ENCODE measurements at places on chromosomes 7 and 10.
A peak's percentile ranks its signal among the peaks of the same experiment; 100 is the strongest.

DNA sequence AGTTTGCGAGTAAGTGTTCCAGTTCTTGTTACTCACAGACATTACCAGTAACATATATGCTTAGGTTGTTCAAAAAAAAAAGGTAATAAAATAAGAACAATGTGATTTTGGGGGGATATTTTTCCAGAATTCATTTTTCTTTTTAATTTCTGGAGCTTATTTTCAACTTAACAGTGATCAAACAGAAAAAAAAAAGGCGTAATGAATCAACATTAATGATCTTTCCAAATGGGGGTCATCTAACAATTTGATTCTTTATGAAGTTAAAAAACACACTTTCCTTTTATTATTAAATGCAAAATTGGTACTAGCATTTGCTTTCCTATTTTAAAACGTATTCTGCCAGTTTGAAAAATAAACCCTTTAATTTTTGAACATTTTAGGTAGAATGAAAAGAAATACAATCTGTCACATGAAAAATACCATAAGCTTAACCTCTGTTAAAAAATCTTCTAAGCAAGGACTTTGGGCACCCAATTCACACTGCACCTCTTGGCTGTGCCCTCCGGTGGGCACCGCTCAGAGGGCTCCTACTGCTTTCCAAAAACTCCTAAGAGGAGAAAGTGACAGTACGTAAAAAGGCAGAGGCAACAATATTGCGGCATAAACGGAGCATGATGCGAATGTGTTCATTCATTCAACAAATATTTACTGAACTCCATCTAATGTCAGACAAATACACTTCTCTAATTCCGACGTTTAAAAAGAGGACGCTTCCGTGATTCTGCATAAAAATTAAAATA is 32.6 kb downstream of the CNPY1 start:
- DNase-seq: no peak

GRCh38 chr10:22436526-22436892 is 91.2 kb downstream of the SPAG6 start:
- no peak for DNase-seq

DNA sequence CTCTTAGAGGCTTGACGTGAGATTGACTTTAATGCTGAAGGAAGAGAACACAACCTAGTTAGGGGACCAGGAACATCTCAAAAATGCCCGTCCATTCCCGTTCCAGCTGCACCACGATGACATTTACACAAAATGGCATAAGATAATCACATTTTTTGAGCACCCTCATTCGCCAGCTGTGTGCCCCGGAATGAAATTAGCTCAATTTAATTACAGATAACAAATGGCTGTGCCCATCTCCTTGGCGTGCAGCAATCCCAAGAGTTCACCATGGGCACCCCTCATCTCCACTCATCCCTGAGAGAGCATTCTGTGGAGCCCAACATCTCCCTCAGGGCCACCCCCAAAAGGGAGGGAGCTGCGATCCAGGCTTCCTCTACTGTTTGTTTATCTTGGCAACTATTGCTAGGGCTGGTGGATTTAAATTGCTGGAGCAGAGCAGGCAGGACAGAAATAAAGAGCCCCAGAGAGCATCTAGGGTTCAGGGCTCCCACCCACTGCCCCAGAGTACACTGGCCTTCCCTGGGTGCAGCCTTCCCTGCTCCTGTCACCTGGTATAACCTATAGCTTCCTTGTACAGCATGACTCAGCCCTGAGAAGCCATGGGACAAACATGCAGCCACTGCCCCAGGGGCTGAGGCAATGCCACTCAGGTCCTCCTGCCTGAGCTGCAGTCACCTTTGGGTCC is 263.5 kb downstream of the ZEB1 start:
- DNase-seq: no peak

DNA sequence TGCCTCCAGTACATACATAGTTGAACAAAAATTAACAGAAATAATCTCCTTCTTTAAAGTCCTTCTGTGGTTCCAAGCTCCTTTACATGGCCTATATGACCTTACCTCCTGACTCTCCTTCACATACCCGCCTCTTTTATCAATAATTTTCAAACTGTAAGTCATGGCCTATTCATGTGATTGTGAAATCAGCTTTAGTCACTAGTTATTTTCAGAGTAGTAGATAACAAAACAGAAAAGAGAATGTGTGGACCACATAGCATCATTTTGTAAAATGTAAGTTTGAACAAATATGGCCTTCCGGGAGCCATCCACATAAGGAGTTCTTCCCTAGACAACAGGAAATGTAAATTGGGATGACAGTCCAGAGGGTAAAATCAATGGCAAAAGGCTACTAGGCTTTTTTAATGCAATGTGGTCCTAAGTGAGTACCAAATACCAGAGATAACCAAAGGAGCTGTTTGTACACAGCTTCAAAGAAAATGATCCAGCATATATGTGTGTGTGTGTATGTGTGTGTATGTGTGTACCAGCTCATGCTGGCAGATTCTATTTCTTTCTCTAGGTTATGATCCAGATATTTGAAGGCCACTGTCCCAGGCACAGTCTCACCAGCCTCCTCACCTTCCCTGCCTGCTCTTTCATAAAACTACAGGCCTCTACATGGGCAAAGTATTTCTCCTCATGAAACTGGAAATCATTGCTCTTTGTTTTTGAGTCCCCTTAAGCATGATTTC is 12.3 kb upstream of the FAM133B start:
- no peak for DNase-seq

- no peak for DNase-seq
These were observed 200.0 kb downstream of the GFRA1 start for GRCh38 chr10:116073001-116073400.

GRCh38 chr10:25504306-25504705 is 329.5 kb downstream of the GPR158 start:
- DNase-seq: no peak

GRCh38 chr10:10830293-10830986 is 187.2 kb upstream of the CELF2 start:
- no peak for DNase-seq

DNA sequence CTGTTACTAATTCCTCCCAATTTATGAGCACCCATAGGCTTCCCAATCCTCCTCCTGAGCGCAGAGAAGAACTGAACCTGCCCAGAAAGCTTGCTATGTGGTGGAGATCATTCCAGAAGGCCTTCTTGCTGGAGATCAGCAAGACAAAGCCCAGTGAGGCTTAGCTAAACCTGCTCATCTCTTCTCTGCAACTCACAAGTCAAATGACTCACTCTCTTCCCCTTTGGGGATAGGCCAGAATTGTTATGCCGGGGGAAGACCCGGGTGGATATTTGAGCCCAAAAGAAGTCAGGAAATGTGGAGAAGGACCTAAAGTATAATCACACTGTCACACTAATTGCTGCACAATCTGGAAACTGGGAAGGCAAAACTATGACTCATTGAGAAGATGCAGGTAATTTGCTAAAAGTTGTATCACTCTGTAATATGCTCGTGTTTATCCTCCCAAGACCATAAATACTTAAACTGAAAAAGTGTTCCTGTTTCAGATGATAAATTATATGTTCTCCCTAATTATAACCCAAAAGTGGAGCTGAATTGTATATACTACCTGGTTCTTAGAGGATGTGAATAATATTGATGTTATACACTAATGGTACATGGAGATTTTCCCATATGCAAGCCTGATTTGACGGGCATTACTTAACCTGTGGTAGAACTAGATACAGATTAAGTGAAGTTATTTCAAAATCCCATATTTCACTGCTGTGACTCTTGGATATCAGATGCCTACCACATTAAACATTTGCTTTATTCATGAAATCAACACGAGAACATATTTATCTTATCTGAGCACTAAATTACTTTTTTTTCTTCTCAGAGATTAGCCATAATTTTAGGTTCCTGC is 6.4 kb downstream of the NEBL start:
- DNase-seq: no peak

- no peak for DNase-seq
These were observed 15.5 kb downstream of the CYTH3 start for GRCh38 chr7:6256677-6257535.

DNA sequence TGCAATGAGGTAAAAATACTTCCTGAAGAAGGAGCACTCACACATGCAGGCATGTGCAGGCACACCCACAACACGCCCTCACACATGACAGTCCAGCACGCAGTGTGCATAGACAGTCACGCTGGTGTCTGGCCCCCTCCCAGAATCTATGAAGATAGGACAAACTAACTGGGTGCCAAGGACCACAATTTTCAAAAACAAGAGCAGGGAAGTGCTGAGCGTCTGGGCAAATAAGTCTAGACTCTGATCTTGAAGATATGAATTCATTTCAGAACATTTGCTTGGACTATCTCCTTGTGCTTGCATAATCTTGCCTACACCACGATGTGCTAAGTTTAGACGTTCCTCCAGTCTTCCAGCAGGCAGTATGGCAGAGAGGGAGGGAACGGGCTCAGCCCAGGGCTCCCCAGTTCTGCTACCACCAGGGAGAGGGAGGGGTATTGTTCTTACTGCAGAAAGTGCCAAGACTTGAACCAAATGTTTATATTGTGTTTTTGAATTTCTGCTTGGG is 276.5 kb upstream of the KLF6 start:
- DNase-seq: no peak

GRCh38 chr10:22005763-22006162 is 2.2 kb upstream of the DNAJC1 start:
- no peak for DNase-seq

- no peak for DNase-seq
These were observed 594.6 kb downstream of the NXPH1 start for GRCh38 chr7:9028012-9028411.

DNA sequence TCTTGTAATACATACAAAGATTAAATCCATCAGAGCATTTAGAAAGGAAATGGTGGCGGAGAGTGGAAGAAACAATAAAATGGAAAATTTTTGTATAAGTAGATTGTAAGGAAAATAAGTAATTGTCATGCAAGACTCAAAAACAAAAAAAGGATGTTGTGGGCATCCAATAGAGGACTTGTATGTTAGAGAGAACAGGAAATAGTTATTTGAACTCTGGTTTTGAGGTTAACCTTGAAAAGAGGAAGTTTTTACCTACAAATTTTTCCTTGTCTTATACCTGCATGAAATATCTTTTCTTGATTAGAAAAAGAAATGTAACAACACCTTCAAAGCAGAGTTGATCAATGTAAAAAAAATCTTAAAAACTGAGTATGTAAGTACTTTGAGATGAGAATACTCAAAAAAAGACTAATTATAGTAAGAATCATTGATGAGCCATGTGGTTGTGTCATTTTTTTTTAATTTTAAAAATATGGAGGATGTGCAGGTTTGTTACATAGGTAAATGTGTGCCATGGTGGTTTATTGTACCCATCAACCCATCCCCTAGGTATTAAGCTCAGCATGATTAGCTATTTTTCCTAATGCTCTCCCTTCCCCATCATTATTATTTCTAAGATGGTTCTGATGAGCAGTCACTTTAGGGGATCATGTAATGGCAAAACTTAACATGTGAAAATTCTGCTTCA is 11.9 kb downstream of the TMEM106B start:
- no peak for DNase-seq

GRCh38 chr10:92208157-92208720 is 82.6 kb downstream of the CPEB3 start:
- no peak for DNase-seq

GRCh38 chr7:80139236-80139635 is 4.6 kb downstream of the GNAI1 start:
- DNase-seq: no peak

GRCh38 chr7:76397409-76398183 is 11.9 kb downstream of the SSC4D start:
- DNase-seq: peak; percentile 91

- DNase-seq: no peak
These were observed 17.7 kb upstream of the EXOC4 start for GRCh38 chr7:133234961-133235875.

DNA sequence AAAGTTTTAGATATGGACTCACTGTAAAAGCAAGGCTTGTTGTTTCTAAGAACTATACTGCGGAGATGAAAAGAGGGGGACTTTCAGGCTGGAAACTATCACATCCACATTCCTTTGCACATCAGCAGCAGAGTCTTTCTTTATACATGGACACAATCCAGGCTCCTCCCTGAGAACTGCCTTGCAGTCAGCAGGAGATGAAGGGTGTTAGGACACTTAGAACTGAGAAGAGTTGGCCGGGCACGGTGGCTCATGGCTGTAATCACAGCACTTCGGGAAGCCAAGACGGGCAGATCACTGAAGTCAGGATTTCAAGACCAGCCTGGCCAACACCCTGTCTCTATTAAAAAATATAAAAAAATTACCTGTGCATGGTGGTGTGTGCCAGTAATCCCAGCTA is 9.7 kb upstream of the GARS1 start:
- DNase-seq: no peak

GRCh38 chr10:3807928-3808496 is 23.0 kb upstream of the KLF6 start:
- DNase-seq: no peak

DNA sequence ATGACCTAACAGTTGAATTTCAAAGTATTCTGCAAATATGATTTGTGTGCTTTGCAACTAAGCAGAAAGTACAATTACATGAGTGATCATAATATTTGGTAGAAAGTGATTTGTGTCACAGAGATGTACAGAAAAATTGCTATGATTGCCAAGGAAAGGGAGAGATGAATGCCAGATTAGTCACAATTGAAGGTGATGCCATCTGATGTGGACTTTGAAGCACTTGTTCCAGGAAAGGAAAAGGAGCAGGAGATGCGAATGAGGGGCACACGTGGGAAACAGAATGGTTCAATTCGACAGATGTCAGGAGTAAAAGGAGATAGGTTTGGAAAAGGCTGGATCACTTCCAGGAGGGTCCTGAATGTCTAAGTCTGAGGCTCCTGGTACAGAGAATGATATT is 153.1 kb upstream of the LAMB4 start:
- DNase-seq: no peak

DNA sequence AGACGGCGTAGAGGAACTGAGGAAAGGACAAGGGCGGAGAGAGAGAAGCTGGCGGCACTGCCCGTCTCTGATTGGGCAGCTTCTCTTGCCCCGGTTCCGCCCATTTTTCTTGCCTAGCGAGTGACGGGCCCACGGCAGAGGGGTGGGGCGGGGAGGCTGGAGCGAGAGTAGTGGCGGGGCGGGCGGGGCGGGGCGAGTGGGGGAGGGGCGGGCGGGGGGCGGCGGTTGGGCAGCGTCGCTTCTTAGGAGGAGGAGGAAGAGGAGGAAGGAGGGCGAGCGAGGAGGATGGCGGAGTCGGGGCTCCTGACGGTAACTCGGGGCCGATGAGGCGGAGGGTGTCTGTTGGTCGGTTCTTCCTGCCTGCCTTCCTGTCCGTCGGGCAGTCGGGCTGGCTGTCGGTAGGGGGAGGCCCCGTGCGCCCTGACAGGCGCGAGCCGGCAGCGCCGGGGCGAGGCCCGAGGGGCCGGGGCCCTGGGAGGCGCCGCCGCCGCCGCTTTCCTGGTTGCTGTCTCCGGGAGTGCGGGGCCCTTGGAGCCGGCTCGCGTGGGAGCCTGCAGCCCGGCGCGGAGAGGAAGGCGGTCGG is at the start of gene SHOC2:
Gene SHOC2, plus strand, starts transcription at position 256 of the 583 bp plus-strand sequence. CDS start 44,755 bp downstream, outside the sequence.
- peak; percentile 100 for DNase-seq

GRCh38 chr10:23478570-23478969 is 39.7 kb downstream of the OTUD1 start:
- no peak for DNase-seq

- DNase-seq: no peak
These were observed 120.1 kb upstream of the STK17A start for GRCh38 chr7:43462836-43463235.

- no peak for DNase-seq
These were observed 106.2 kb downstream of the TFEC start for GRCh38 chr7:115924411-115924810.
